ENCODE measurements at places on chromosomes 1 and 21. TPM values are rescaled to one million over a fixed set of nuclear protein-coding genes. Genes with fewer than 3 reads are reported as not detected.

The SHCBP1L gene
- not detected for total RNA-seq

The PRDM16 gene
- total RNA-seq, result 1.1 TPM

The ST7L gene
- total RNA-seq, result 14.5 TPM

The CAMTA1 gene
- total RNA-seq, result 116 TPM

The PLPPR4 gene
- total RNA-seq, result 1.1 TPM

The PGD gene
- total RNA-seq, result 278 TPM

The GALE gene
- 35.8 TPM for total RNA-seq

The NHLH1 gene
- 0.70 TPM for total RNA-seq

- H3K27ac ChIP-seq, result no peak overlapping the region
- peaks cover 61% of the 10 kb centered on the region for H3K4me1 ChIP-seq
- peaks cover 30% of the 10 kb centered on the region for H3K27me3 ChIP-seq
- H3K4me3 ChIP-seq, result no peak overlapping the region
- no peaks in the 10 kb centered on the region for H3K36me3 ChIP-seq
These were observed 11.5 kb downstream of the LAMC1 start for GRCh38 chr1:183034682-183035081.

GRCh38 chr1:182351790-182352364 is 39.7 kb downstream of the GLUL start:
- peaks cover 7% of the 10 kb centered on the region for H3K4me1 ChIP-seq
- no peak overlapping the region for H3K27ac ChIP-seq
- H3K27me3 ChIP-seq, result no peaks in the 10 kb centered on the region
- H3K4me3 ChIP-seq, result no peak overlapping the region
- DNase-seq, result no peak

- peak overlapping the region; percentile 77 for H3K4me3 ChIP-seq
- peaks cover 18% of the 10 kb centered on the region for H3K36me3 ChIP-seq
- no peaks in the 10 kb centered on the region for H3K27me3 ChIP-seq
- H3K27ac ChIP-seq, result peak overlapping the region; percentile 37
- DNase-seq, result no peak
These were observed 2.0 kb downstream of the TMEM63A start for GRCh38 chr1:225880222-225880588.

GRCh38 chr21:34603710-34604057 is 11.2 kb downstream of the RCAN1 start:
- H3K4me3 ChIP-seq, result no peak overlapping the region
- no peak overlapping the region for H3K27ac ChIP-seq
- DNase-seq, result no peak
- peaks cover 13% of the 10 kb centered on the region for H3K4me1 ChIP-seq

GRCh38 chr1:187689129-187689528 is 860.4 kb downstream of the PLA2G4A start:
- H3K36me3 ChIP-seq, result no peaks in the 10 kb centered on the region
- no peak overlapping the region for H3K4me3 ChIP-seq
- H3K27me3 ChIP-seq, result no peaks in the 10 kb centered on the region
- no peak overlapping the region for H3K27ac ChIP-seq
- no peaks in the 10 kb centered on the region for H3K4me1 ChIP-seq

GRCh38 chr1:200626853-200627534 is 6.4 kb upstream of the KIF14 start:
- H3K27me3 ChIP-seq, result no peaks in the 10 kb centered on the region
- peaks cover 17% of the 10 kb centered on the region for H3K4me1 ChIP-seq
- H3K27ac ChIP-seq, result no peak overlapping the region
- H3K4me3 ChIP-seq, result no peak overlapping the region
- H3K36me3 ChIP-seq, result no peaks in the 10 kb centered on the region
- no peak for DNase-seq

DNA sequence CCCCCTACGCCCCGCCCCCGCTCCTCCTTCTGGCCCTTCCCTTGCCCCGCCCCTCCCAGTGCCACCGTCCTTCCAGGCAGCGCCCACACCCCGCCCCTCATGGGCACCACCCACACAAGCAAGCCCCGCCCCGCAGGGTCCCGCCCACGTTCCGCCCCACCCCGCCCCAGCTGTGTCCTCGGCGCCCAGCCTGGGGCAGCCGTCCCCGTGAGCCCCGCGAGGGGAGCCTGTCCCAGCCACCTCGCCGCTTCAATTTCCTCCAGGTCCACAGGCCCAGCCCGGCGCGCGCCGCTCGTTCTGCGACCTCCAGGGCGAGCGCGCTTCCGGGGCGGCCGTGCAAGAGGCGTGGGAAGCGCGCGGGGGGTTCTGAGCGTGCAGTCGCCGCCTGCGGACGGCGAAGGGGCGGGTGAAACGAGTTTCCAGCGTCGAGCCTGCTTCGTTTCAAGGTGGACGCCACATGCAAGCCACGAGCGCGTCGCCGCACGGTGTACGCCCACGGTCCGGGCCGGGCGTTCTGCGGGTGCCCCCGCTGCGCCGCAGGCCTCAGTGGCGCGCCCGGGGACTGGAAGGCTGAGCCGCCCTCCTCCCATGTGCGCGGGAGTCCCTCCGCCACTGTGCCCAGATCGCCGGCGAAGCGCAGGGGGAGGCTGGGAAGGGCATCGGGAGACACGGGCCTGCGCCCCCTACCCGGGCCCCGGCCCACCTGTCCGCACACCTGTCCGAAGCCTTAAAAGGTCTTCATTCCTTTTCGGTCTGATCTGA is 10.8 kb upstream of the FAAP20 start:
- no peak overlapping the region for H3K27ac ChIP-seq
- peak overlapping the region; percentile 55 for H3K4me3 ChIP-seq
- H3K27me3 ChIP-seq, result peaks cover 15% of the 10 kb centered on the region
- no peaks in the 10 kb centered on the region for H3K36me3 ChIP-seq
- peaks cover 16% of the 10 kb centered on the region for H3K4me1 ChIP-seq
- peak; percentile 97 for DNase-seq

GRCh38 chr1:42933060-42933586 is 25.5 kb downstream of the SLC2A1 start:
- H3K36me3 ChIP-seq, result peaks cover 79% of the 10 kb centered on the region
- H3K27ac ChIP-seq, result peak overlapping the region; percentile 95
- H3K4me1 ChIP-seq, result peaks cover 77% of the 10 kb centered on the region
- no peaks in the 10 kb centered on the region for H3K27me3 ChIP-seq

- peak; percentile 37 for DNase-seq
- H3K27ac ChIP-seq, result no peak overlapping the region
- H3K27me3 ChIP-seq, result no peaks in the 10 kb centered on the region
- H3K36me3 ChIP-seq, result no peaks in the 10 kb centered on the region
These were observed 27.5 kb downstream of the OVGP1 start for GRCh38 chr1:111399792-111400610.

- no peak overlapping the region for H3K4me3 ChIP-seq
- peaks cover 3% of the 10 kb centered on the region for H3K27me3 ChIP-seq
- H3K4me1 ChIP-seq, result peaks cover 18% of the 10 kb centered on the region
- H3K27ac ChIP-seq, result no peak overlapping the region
- no peak for DNase-seq
- H3K36me3 ChIP-seq, result no peaks in the 10 kb centered on the region
These were observed 17.0 kb downstream of the TNNT2 start for GRCh38 chr1:201360486-201360885.

- H3K36me3 ChIP-seq, result peaks cover 21% of the 10 kb centered on the region
- H3K27me3 ChIP-seq, result no peaks in the 10 kb centered on the region
- peak overlapping the region; percentile 44 for H3K27ac ChIP-seq
- H3K4me1 ChIP-seq, result peaks cover 9% of the 10 kb centered on the region
These were observed 124.2 kb upstream of the L1TD1 start for GRCh38 chr1:62070384-62071011.

DNA sequence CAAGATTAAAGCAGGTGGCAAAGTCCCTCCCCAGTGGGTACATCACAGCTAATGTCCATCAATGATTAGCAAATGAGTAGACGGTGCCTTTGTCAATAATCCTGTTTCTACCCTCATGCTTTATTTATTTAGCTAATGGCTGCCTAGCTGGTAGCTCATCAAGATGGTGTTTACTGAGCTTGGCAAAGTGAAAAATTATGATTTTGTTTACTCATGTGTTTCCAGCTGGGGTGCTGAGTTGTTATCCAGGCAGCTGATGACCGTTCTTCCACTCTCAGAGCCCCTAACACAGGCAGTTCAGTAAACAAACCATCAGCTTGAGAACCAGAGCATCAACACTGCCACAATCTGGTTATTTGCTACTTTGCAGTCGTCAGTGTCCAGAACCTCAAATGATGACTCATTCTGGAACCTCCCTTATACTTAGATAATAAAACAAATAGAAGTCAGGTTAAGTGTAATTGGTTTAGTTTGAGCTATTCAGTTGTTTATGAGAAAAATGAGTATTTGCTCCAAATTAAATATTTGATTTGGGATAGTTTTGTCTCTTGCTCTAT is 163.9 kb downstream of the ST6GALNAC5 start:
- peaks cover 37% of the 10 kb centered on the region for H3K4me1 ChIP-seq
- no peaks in the 10 kb centered on the region for H3K36me3 ChIP-seq
- H3K27ac ChIP-seq, result no peak overlapping the region
- no peak overlapping the region for H3K4me3 ChIP-seq
- no peaks in the 10 kb centered on the region for H3K27me3 ChIP-seq

DNA sequence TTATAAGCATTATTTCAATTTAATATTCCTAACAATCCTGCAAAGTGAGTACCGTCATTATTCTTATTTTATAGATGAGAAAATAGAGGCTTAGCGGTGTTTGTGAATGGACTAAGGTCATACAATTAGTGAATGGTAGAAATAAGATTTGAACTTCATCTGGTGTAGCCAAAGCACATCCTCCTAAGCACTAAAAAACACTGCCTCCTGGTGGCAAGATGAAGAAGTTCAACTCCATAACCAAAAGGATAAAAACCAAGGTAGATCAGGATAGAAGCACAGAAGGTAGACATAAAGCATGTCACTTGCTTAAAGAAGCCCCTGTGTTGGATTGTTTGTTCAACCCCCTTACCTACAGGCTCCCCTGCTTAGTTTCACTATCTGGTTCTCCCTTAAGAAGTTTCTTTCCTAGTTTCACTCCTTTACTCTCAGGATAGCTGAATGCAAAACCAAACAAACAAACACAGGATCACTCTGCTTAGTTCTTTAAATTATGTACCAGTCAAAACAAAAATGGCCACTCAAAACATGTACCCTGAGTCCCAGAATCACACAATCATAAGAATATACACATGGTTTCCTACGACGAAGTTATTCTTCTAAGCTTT is 12.7 kb upstream of the AIM2 start:
- no peak overlapping the region for H3K4me3 ChIP-seq
- H3K27ac ChIP-seq, result no peak overlapping the region
- H3K27me3 ChIP-seq, result no peaks in the 10 kb centered on the region
- DNase-seq, result no peak

GRCh38 chr1:87684194-87684593 is 355.5 kb downstream of the LMO4 start:
- peak; percentile 14 for DNase-seq
- H3K36me3 ChIP-seq, result peaks cover 6% of the 10 kb centered on the region
- H3K27ac ChIP-seq, result peak overlapping the region; percentile 6
- peaks cover 49% of the 10 kb centered on the region for H3K4me1 ChIP-seq

- no peak overlapping the region for H3K4me3 ChIP-seq
- peaks cover 15% of the 10 kb centered on the region for H3K27me3 ChIP-seq
- H3K27ac ChIP-seq, result no peak overlapping the region
- H3K36me3 ChIP-seq, result no peaks in the 10 kb centered on the region
- H3K4me1 ChIP-seq, result peaks cover 27% of the 10 kb centered on the region
- DNase-seq, result no peak
These were observed 65.7 kb upstream of the SYT6 start for GRCh38 chr1:114219172-114219868.

- peaks cover 41% of the 10 kb centered on the region for H3K27me3 ChIP-seq
- H3K27ac ChIP-seq, result no peak overlapping the region
- peaks cover 6% of the 10 kb centered on the region for H3K4me1 ChIP-seq
These were observed 24.3 kb upstream of the CITED4 start for GRCh38 chr1:40886318-40887011.

- H3K27ac ChIP-seq, result no peak overlapping the region
- no peaks in the 10 kb centered on the region for H3K27me3 ChIP-seq
- peaks cover 8% of the 10 kb centered on the region for H3K4me1 ChIP-seq
- H3K4me3 ChIP-seq, result no peak overlapping the region
- no peaks in the 10 kb centered on the region for H3K36me3 ChIP-seq
These were observed 134.7 kb downstream of the GRIK1 start for GRCh38 chr21:29805105-29805504.

DNA sequence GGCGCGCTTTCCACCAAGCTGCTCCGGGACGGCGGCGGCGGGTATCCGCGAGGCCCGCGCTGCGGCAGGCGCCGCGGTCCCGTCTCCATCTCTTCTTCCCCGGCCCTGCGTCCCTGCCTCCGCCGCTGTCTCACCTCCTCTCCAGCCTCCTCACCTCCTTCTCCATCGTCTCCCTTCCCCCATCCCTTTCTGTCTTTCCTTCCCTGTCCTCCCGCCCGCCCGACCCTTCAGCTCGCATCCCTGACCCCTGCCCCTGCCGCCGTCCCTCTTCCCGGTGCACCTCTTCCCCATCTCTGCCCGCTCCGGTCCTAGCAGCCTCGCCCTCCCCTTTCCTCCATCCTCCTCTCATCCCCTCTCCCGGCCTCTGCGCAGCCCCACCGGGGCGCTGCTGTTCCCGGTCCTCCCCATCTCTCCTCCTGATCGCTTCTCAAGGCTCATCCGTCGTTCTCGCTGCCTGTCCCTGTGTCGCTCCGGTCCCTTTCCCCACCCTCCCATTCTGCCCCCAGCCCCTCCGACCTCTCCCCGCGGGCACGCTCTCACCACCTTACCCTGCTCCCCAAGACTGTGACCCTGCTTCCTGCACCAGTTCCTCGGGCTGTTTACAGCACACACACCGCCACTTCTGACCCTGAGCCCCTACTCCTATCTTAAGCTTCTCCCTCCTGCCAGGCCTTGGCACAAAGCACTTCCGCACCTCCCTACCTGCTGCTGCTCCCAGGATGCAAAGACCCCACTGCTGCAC is 760 bp upstream of the NPHP4 start:
- peak overlapping the region; percentile 90 for H3K4me3 ChIP-seq
- peaks cover 35% of the 10 kb centered on the region for H3K27me3 ChIP-seq
- H3K27ac ChIP-seq, result no peak overlapping the region
- DNase-seq, result no peak

DNA sequence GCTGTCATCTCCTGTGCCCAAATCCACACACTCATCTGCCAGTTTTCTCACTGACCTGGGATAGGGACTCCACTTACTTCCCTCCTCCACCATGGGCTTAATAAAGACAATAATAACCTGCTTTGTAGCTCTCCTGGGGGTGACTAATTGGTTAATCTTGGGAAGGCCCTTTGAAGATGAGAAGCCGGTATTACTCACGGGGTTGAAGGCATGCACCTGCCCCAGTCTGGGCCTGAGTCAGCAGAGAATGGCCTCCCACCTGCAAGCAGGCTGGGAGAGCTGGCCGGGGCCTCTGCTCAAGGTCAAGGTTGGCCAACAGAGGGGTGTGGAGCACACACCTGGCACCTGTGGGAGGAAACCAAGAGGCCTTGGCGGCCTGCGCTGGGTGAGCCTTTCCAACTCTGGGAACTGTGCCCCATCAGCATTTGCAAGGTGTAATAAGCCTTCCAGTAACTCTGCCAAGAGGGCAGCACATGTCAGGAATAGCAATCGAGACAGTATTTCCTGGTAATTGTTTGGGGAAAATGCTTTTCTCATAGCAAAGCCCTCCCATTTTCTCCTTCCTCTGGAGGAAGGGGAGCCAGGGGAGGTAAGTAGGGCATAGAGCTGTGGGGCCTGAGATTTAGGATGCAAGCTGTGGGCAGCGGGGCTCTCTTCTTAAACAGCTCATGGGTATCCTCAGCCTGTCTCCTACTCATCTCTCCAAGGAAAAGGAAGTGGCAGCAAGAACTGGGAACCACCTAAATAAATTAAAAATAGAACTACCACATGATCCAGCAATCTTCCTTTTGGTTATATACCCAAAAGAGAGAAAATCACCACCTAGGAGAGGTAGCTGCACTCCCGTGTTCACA is 49.0 kb downstream of the TOMM20 start:
- H3K27ac ChIP-seq, result no peak overlapping the region
- DNase-seq, result no peak
- no peaks in the 10 kb centered on the region for H3K27me3 ChIP-seq
- H3K4me1 ChIP-seq, result peaks cover 22% of the 10 kb centered on the region
- H3K36me3 ChIP-seq, result no peaks in the 10 kb centered on the region

All from WTC11 (cell line).